ENCODE measurements at places on chromosomes 1 and 21. TPM values are rescaled to one million over a fixed set of nuclear protein-coding genes. Genes with fewer than 3 reads are reported as not detected.
A peak's percentile ranks its signal among the peaks of the same experiment; 100 is the strongest.

Gene SPRR2A
- not detected for total RNA-seq

GRCh38 chr1:77538956-77539518, 143.4 kb downstream of the ZZZ3 start:
- no peak for DNase-seq

GRCh38 chr1:19250629-19251304, 557 bp downstream of the EMC1 start:
- no peak for DNase-seq

- no peak for DNase-seq
Observed at GRCh38 chr1:179143322-179143721, 61.5 kb downstream of the TOR3A start.

GRCh38 chr1:100443811-100444571, 91.7 kb downstream of the CDC14A start:
- DNase-seq: peak; percentile 63
